ENCODE measurements at places on chromosomes 3 and 15. TPM values are rescaled to one million over a fixed set of nuclear protein-coding genes. Genes with fewer than 3 reads are reported as not detected.

DNA sequence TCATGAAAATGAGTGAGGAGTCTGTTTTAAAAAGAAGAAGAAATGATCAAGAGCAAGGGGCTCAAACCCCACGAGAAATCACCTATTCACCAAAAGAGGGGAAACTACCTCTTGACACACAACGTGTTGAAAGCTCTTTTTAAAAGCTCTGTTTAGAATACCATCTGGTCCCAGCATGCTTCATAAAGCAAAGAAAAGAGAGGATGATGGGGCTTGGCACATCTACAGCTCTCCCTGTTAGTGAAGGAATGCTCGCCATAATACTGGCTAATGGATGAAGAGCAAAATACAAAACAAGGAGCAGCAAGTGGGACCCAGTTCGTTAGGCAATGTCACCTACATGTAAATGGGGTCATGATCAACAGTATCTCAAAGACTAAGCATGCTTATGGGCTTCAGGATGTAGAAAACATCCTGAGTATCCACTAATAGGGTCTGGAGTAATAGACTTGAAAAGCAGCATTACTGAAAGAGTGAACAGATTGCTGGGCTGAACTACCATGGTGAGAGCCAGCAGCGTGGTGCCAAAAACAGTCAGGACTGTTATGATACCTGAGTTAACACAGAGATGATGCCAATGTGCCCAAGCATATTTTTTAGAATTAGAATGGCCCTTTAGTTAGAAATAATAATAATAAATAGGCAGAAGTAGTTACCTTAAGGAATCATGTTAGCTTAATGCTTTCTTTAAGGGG lies 159.7 kb upstream of the POU1F1 start:
- H3K36me3 ChIP-seq, result no peaks in the 10 kb centered on the region
- H3K4me3 ChIP-seq, result no peak overlapping the region
- no peak overlapping the region for H3K27ac ChIP-seq
- no peaks in the 10 kb centered on the region for H3K4me1 ChIP-seq
- H3K27me3 ChIP-seq, result peaks cover 2% of the 10 kb centered on the region
- no peak for DNase-seq

DNA sequence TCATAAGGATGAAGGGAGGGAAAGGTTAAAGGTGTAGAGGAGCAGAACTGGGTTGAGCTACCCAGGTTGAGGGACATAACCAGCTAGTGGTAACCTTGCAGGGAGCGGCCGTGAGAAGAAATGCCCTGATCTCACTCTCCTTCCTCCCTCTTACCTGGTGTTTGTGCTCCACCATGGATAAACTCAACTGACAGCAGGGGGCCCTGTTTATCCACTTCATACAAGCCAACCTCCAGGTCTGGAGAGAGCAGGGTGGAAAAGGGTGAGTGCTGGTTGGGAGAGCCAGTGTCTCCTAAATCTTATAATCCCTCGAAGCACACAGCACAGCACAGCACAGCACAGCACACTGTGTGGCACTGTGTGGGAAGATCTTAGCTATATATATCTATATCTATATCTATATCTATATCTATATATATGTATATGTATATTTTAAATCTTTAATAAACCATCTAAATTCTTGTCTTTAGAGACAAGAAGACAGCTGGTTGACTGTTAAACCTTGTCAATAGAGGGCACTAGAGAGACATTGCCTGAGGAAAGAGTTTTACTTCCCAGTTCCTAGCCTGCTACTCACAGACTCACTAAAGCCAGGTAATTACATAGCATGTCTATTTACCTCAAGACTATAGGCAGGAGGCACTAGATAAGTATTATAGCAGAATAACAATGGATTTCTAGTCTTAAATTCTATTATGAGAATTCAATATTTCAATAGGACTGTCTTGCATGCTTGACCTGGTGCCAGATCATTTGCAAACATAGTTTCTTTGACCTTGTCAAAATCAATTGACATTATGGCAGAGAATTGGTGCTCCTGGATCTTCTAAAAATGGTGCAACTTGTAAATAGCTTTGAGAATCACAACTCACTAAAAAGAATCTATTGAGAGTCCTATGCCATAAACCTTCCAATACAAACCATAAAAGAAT lies 21.7 kb upstream of the FMN1 start:
- no peak overlapping the region for H3K27ac ChIP-seq
- no peaks in the 10 kb centered on the region for H3K4me1 ChIP-seq
- no peak for DNase-seq
- H3K4me3 ChIP-seq, result no peak overlapping the region

GRCh38 chr3:172161133-172161789 lies 121.9 kb downstream of the FNDC3B start:
- no peak overlapping the region for H3K4me3 ChIP-seq
- no peak for DNase-seq
- H3K27ac ChIP-seq, result no peak overlapping the region
- H3K27me3 ChIP-seq, result no peaks in the 10 kb centered on the region
- H3K4me1 ChIP-seq, result no peaks in the 10 kb centered on the region

DNA sequence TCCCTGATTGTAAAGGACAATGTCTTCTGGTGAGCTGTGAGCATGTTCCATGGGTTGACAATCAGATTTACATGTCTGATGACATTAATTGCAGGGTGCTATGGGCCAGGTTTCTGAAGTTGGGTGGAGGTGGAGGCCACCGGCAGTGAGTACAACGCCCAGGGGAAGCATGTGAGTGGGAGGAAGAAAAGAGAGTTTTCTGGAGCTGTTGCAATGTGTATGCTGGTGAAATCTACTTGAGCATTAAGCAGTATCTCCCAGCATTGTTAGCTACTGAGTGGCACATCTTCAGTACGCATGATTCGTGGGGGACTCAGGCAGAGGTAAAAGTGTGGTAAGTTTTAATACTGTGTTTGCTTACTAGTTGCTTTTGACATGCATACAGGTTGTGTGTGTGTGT lies 26.6 kb downstream of the TMEM45A start:
- no peak for DNase-seq
- no peak overlapping the region for H3K27ac ChIP-seq
- no peaks in the 10 kb centered on the region for H3K36me3 ChIP-seq
- H3K4me3 ChIP-seq, result no peak overlapping the region
- H3K4me1 ChIP-seq, result no peaks in the 10 kb centered on the region
- peaks cover 2% of the 10 kb centered on the region for H3K27me3 ChIP-seq

- DNase-seq, result no peak
- no peak overlapping the region for H3K27ac ChIP-seq
- peaks cover 15% of the 10 kb centered on the region for H3K4me1 ChIP-seq
These were observed 365 bp upstream of the GTF2A2 start for GRCh38 chr15:59657635-59658125.

DNA sequence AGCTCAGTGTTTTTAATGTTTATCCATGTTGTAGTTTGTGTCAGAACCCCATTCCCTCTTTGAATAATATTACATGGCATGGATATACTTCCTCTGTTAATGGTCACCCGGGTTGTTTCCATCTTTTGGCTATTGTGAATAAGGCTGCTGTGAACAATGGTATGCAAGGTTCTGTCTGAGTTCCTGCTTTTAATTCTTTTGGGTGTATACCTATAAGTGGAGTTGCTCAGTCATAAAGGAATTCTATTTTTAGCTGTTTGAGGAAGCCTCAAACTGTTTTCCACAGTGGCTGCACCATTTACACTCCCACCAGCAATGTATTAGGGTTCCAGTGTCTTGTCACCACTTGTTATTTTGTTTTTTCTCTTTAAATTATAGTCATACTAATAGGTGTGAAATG lies 99.6 kb downstream of the SLC25A26 start:
- peaks cover 16% of the 10 kb centered on the region for H3K36me3 ChIP-seq
- DNase-seq, result no peak
- no peak overlapping the region for H3K4me3 ChIP-seq

IVD gene
- 38.4 TPM for total RNA-seq

Measured in activated CD4-positive, alpha-beta T cell treated with anti-CD3 and anti-CD28 coated beads, Interleukin-2, amount 10 ng/mL, durations not matched to agents 7 days and 5 days (primary cell).